ENCODE measurements at places on chromosomes 2 and 18.

GRCh38 chr2:238855299-238855698 lies 7.4 kb downstream of the TWIST2 start:
- DNase-seq: no peak

- DNase-seq: no peak
Measured at GRCh38 chr2:78718024-78718423, 307.5 kb upstream of the REG3G start.

DNA sequence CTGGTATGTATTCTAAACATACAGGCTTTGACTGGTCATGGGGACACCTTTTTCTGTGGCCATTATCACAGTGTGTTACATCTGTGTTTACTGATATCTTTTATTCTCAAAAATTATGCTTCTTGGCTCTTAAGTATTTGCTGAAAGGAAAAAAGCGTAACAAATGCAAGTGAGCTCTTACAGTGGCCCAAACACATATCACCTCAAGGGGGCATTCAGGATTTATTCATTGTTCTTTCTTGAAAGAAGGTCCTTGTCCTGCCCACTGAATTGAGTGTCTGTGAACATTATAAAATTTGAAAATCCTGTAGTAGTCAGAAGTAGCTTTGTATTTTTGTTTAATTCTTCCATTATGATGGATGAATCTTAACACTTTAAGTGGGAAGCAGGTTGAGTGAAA lies 454.5 kb downstream of the XIRP2 start:
- DNase-seq: no peak

DNA sequence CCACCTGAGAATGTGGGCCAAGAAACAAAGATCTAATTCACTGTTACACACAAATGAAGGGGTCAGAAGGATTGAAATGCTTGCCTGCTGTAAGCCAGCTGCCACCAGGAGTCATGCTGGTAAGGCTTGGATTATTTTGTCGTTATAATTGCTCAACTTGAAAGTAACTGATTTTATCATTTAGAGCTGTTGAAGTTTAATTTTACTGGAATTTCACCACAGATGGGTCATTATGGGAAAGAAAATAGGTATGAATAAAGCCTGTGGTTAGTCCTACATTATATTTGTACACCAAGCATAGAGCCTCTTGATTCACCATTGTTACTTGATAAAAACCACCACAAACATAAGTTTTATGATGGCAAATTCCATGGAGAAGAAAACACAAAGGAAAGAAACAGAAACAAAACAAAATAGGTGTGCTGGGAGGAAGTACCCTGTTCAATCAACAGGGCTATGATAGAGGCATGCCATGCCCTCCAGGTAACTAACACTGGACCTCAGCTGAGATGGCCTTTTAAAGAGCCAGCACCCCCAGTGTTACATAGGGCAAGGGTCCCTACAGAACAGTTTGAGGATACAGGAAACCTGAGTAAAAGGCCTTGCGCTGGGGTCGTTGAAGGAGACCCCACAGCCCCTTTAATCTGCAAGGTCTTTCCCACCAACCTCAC lies 3.0 kb downstream of the CLEC4F start:
- no peak for DNase-seq

GRCh38 chr2:160210599-160211138 lies 10.6 kb upstream of the ITGB6 start:
- peak; percentile 47 for DNase-seq

GRCh38 chr2:176793792-176794191 lies 418.8 kb upstream of the HNRNPA3 start:
- no peak for DNase-seq

GRCh38 chr2:9779596-9780264 lies 63.5 kb upstream of the TAF1B start:
- no peak for DNase-seq

- no peak for DNase-seq
Measured at GRCh38 chr2:179277429-179278196, 13.0 kb upstream of the SESTD1 start.

DNA sequence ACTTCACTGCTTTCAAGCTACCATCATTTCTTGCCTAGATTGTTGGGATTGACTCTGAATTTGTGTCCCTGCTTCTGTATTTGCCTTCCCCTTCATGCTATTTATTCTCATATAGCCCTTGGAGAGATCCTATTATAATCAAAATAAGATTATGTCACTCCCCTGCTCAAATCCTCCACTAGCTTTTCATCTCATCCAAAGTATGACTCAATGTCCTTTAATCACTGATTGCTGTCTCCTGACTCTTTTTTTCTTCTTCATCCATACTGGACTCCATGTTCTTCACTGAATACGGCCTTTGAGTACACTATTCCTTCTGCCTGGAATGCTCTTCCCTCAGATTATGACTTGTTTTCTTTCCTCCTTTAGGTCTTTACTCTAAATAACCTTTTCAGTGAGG lies 5.0 kb downstream of the RBKS start:
- DNase-seq: no peak

GRCh38 chr18:68780802-68781635 lies 16.9 kb upstream of the CCDC102B start:
- no peak for DNase-seq

- no peak for DNase-seq
Measured at GRCh38 chr2:237691029-237691907, 63.9 kb downstream of the LRRFIP1 start.

DNA sequence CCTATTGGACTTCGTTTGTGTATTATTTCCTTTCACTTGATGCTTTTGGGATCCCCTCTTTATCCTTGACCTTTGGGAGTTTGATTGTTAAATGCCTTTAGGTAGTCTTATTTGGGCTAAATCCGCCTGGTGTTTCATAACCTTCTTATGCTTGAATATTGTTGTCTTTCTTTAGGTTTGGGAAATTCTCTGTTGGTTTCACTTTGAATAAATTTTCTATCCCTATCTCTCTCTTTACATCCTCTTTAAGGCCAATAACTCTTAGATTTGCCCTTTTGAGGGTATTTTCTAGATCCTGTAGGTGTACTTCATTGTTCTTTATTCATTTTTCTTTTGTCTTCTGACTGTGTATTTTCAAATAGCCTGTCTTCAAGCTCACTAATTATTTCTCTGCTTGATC lies 354.7 kb downstream of the PARD3B start:
- DNase-seq: no peak

GRCh38 chr2:207481924-207482323 lies 47.8 kb upstream of the CREB1 start:
- DNase-seq: no peak

DNA sequence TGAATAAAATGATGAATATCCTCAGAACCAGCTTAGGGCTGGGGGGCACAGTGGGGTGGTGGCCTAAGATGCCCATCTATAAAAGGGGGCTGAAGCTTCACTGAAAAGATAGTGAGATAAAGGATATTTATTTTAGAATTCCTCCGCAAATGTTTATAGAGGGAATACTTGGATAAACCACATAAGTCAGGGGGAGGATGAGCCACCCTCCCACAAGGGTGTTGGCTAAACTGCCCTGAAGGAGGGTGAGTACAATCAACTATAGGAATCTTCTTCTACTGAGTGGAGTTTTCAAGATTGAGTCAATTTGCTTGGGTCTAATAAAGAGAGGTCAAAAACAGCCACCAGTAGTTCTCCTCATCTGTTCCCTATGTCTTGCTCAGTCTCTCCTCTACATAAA lies 114.5 kb upstream of the TANK start:
- no peak for DNase-seq

- DNase-seq: no peak
Measured at GRCh38 chr18:48418539-48419276, 9.5 kb upstream of the ZBTB7C start.

GRCh38 chr2:69639266-69639665 lies 4.3 kb downstream of the AAK1 start:
- DNase-seq: no peak

DNA sequence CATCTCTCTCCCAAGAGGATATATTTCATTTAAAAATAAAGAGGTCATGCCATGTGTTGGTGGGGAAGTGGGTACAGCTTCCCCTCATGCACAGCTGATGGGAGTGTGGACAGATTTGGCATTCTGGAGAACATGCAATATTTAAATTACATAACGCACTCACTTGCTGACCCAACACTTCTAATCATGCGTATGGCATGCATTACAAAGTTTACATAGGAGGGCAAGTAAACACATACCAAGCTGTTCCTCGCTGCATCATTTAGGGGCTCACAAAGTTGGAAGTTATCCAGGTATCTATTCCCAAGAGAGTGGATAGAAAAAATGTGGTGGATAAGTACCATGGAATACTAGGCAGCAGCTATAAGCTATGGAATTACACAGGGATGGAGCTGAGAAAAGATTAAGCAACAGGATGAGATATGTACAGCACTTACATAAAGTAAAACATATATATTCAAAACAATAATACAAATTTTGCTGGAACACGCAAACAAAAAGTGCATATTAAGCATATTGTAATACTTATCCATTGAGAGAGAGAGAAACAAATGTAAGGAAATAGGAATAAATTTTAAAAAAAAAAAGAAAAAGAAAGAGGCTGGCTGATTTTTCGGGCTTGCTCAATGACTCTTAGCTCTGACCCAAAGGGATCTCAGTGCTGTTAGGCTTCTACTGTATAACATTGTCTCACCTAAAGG lies 11.0 kb downstream of the CYP1B1 start:
- no peak for DNase-seq

DNA sequence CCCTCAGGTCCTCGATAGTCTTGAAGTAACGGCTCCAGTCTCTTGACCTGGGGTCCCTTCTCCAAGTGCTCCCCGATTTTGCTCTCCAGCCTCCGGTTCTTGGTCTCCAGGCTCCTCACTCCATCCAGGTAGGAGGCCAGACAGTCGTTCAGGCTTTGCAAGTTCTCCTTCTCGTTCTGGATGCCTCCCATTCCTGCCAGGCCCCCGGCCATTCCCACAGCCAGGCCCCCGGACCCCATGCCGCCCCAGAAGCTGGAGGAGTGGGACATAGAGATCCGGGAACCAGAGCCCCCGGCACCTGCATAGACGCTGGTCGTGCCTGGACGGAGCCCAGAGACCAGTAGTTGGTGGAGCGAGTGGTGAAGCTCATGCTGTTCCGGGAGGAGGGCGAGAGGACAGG lies 29.0 kb upstream of the RAB31 start:
- DNase-seq: no peak

DNA sequence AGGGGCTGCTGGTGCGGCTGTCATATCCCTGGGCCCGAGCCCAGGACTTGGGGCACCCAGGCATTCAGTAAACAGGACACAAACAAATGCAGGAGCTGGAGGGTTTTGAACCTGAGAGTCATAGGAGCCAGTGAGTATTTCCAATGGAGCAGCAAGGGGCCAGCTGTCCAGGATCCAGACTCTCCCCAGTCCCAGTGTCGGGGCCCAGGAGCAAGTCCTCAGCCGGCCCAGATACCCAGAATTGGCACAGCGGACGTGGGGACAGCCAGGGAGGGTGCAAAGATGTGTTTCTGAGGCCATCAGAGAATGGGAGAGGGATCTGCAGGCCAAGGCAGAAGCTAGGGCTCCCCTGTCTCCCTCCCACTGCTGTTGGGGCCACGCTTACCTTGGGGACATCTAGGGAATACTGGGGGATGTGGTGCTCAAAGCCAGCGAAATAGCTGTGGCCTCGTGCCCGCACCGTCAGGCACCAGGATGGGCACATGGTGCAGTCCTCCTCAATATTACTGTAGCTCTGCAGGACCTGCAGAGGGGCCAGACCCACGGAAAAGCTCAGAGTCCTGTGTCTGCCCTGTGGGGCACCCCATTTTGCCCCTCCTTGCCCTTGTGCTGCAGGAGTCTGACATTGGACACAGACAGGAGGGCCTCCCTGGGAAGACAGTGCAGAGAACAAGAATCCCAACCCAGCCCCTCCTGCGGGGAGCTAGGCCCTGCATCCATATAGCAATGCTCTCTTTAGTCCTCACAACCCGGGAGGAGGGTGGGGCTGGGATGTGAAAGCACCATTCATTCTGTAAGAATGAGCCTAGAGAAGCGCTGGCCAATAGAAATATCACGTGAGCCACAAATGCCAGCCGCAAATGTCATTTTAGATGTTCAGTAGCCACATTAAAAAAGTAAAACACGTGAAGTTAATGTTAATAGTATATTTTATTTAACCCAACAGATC lies 15.4 kb downstream of the CFAP65 start:
- DNase-seq: no peak

- DNase-seq: no peak
Measured at GRCh38 chr2:190964170-190964795, 49.7 kb downstream of the STAT1 start.

- peak; percentile 58 for DNase-seq
Measured at GRCh38 chr2:44955593-44956392, 14.3 kb downstream of the SIX3 start.

GRCh38 chr2:190838492-190838910 lies 42.1 kb upstream of the GLS start:
- DNase-seq: no peak

- DNase-seq: no peak
Measured at GRCh38 chr2:174717916-174718315, 46.4 kb downstream of the CHRNA1 start.

GRCh38 chr2:226661789-226662545 lies 137.7 kb downstream of the IRS1 start:
- DNase-seq: no peak

DNA sequence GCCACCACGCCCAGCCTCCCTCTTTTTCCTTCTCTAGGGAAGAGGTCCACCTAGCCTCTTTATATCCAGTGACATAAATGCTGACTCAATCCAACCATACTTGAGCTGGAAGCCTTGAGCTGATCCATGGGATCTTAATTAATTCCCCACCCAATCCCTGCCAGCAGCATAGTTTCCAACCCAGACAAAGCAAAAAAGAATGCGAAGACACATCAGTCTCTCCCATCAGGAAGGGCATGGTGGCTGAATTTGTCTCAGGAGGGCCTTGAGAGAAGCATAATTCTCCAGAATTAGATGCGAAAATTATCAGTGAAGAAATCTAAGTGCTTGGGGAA lies 22.5 kb downstream of the CASP10 start:
- no peak for DNase-seq

DNA sequence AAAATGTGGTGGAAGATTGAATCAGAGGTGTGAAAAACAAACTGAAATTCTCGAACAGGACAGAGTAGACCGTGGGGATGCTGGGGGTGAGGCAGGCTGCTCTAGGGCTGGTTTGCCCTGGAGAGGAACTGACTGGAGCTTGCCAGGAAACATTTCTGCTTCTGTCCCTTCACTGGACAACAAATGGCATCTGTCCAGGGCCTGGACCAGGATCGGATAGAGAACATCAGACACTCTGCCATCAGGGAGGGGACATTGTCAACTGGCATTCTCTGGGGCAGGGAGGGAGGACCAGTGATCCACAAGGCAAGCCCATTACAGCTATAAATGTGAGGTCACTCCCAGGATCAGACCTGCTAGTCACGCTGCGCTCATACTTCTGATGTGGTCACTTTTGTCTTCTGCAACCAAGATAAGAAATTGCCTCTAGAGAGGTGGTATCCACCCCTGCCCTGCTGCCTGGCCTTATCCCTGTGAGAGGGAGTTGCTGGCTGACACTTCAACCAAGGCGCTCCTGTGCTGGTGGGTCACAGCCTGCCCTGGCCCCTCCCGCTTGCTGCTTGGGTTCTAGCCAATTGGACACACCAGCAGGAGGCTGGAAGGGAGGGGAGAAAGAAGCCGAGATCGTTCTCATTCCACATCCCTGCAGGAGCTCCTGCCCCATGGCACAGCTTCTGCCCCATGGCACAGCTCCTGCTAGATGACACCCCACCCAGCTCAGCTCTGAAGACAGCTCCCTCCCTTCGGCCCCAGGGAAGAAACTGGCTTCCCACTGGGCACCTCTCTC lies 8.7 kb downstream of the NPPC start:
- no peak for DNase-seq

All from activated T-helper 1 cell treated with anti-CD3 and anti-CD28 coated beads, Interleukin-2, amount 50 U/mL, for 16 hours (primary cell).